Effector CD8-positive, alpha-beta T cell (primary cell): ENCODE measurements at places on chromosomes 16 and 17.

GRCh38 chr16:57061084-57061905 lies 31.1 kb upstream of the CPNE2 start:
- no peak for DNase-seq

- no peak for DNase-seq
Measured at GRCh38 chr16:30964574-30965226, 7.1 kb downstream of the SETD1A start.

DNA sequence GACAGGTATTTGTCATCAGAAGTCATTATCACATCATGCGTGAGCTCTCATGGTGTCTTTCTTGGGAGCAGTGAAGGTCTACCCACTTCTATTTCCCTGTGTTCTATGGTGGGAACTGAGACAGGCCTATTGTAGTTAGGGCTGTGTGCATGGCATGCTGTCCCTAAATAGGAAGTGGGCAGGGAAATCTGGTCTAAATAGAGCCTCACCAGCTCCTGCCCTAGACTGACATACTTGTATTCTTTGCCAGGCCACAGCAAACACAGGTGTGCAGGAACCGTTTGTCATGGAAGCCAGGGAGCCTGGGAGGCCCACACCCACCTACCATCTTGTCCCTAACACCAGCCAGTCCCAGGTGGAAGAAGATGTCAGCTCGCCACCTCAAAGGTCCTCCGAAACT lies 10.1 kb downstream of the SLC7A6 start:
- DNase-seq, result no peak

DNA sequence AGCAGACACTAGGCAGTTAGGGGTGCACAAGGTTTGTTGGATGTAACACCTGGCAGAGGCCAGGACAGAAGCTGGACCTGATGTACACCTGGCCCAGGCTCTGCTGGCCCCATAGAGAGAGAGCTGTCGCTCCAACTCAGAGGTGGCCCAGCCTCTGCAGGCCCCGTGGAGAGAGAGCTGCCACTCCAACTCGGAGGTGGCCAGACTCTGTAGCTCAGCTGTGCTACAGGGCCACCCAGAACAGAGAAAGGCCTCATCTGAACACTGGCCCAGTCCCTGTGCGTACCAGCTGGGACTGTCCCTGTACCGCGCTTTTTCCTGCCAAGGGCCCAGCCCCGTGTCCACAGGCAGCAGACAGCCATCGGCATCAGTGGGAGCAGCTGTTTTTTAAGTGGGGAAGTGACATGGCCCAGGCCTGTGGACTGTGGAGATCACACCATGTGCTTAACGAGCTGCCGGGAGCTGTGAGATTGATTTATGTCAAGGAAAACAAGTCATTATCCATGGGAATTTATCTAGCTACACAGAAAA lies 176.4 kb upstream of the CHMP6 start:
- no peak for DNase-seq

DNA sequence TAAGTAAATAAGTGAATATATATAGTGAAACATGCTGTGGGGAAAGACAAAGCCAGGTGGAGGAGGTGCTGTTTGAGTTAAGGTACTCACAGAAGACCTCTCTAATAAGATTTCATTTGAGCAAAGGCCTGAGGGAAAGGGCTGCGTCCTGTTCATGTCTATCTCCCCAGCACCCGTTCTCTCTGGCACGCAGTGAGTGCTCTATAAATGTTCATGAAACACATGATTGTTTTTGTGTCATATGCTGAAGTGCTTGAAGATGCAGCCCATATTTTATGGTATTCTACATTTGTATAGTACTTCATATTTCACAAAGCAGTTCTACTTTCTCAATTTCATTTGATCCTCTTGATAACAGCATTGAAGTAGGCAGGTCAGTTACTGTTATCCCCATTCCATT lies 990 bp downstream of the VWA3A start:
- no peak for DNase-seq
